Posterior cingulate gyrus (tissue), 11 donors: ENCODE measurements at places on chromosomes 1 and 21.
A peak's percentile ranks its signal among the peaks of the same experiment; 100 is the strongest.

DNA sequence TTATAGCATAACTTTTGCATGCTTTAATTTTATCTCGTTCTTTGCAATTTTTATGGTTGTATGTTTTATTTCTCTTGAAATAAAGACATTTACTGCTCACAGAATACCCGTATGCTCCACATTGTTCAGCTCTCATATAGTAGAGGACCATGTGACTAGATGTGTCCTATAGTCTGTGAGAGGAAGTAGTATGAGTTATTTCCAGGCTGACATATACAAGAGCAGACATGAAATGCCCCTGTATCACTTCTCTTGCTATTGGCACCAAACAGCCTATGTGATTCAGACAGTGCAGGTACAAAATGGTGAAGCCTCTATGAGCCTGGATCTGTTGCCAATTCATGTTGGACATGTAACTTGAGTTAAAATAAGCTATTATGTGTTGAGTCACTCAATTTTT is 5.8 kb upstream of the FCRL5 start:
- no peak for DNase-seq

GRCh38 chr1:43904660-43905551 is 28.7 kb upstream of the ARTN start:
- DNase-seq = no peak

DNA sequence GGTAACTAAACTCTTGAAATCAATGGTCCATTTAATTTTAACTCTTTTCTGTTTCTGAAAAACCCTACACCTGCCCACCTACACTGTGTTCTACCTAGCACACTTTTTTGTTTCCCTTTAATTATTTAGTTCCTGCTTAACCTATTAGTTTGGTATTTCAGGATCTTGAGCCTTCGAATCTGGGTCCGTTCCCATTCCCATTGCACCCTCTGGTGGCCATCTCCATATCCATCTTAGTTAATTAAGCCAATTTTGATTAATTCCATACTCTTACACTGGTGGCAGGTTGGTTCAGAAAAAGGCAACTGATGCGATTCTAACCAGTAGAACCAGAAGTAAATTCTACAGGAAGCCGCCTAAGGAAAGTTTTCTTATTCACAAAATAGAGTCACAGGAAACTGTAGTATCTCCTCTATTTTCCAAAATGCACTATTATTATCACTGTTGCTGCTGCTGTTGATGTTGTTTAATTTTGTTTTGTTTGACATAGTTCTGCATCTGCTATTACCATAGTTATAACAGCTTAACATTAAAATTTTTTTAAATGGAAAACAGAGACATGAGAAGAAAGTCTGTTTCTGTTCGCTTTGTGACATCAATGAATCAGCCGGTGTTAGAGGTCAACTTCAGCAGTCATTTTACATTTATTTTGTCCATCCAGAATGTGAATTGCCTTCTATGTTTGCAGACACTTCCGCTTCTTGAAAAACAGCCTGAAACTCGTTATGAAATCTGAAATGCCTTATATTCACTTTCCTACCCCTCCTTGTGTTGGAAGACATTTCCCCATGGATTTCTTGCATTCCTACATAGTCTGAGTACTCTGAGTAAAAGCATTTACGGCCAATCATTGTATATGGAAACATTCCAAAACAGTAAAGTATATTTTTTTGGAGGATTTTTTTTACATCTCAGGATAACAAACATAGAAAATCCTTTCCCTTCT is 115.5 kb upstream of the NCAM2 start:
- peak; percentile 16 for DNase-seq

GRCh38 chr21:23664193-23664694 is 1943.0 kb downstream of the MRPL39 start:
- no peak for DNase-seq

DNA sequence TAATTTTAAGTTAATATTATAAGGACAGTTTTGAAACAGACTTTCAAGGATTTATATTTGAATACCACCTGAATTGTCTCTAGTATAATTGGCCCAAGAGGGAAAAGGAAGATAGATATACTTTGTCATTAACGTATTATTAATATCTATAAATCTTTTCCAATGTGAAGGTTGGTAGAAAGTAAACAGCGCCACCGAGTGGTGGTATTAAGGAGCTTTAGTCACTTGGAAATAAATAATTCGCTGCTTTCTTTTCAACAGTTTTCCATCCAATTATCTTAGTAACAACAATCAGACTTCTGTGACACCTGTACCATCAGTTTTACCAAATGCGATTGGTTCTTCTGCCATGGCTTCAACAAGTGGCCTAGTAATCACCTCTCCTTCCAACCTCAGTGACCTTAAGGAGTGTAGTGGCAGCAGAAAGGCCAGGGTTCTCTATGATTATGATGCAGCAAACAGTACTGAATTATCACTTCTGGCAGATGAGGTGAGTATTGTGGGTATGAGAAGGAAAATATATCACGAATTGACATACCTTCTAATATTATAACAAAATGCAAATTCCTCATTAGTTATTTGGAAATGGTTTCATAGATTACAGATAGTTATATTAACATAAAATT is 37.7 kb downstream of the SH3GLB1 start:
- no peak for DNase-seq

DNA sequence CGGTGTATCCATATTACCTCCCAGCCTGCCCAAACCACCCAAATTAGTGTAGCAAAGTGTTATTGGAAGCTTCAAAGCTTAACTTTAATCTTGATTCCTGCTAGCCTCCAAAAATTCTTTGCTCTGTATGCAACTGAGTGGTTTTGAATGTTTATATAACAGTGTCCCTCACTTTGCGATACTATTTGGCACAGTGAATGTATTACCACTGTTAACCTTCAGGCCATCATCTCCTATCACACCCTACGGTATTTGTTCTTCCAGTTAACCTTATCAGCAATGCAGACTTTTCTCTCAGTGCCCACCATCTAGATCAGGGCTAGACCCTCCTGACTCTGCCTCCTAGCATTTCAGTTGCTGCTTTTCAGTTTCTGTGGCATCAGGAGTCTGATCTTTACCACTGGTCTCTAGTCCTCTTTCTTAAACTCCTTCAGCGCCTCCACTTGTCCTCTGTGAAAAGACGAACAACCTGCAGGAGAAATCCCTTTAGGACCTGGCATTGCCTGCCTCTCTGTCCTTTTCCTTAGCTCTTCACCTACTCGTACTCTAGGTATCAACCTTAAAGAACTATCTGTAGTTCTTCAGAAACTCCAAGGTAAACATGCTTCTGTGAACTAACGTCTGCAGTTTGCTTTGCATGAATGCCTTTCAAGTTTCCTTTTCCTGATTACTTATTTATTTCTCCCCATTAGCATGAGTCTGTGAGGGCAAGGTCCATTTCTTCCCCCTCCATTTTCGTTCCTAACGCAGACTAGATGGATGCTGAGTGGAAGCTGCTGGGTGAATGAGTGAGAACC is 71.7 kb downstream of the SNX7 start:
- no peak for DNase-seq

- no peak for DNase-seq
Observed at GRCh38 chr1:227543283-227544066, 19.9 kb upstream of the ZNF678 start.

DNA sequence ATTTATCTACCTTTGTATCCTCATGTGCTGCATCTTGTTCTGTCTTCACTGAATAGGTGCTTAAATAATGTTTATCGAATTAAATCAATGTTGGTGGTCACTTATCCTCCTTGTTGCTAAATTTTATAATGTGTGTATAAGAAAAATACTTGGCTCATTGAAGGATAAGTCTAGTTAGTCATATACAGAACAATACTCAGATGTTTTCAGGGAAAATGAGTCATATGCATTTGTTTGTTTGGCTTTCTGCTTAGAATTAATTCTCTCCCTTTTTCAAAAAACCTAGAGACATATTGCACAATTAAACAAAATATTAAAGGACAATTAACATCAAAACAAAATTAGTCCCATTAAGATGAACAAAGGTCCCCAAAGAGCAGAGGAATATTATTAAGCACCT is 89.0 kb downstream of the UBE2U start:
- no peak for DNase-seq

DNA sequence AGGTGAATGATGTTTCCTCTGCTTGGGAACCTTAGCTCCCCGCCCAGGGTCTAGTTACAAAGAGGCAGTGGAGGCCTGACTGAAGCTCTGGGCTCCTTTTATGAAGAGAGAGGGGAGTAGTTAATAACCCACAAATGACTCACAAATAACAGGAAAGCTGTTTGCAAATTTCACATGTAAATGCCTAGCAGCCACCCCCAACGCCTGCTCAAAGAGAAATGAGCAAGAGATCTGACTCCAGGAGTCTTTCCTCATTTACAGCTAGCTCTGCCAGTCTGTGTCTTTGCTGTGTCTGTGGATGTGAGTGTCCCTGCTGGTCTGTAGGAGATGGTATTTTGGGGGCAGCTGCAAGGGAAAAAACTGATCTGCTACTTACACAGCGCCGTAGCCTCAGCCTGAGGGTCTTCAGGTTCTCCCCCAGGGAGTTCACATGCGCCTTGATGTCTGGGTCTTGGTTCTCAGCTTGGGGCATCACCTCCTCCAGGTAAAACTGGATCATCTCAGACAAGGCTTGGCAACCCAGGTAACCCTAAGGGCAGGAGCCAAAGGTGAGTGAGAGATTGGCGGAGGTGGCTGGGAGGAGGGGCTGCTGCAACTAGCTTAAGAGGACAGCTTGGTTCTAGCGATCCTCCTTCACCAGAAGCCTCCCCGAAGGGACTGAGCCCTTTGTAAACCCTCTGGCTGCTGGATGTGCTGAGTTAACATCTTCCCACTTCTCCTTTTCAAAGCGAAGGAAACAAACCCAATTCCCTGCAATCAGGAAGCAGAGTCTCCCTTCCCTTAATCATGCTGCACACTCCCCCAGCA is at the start of gene IL19:
TSS of gene IL19 (plus strand) at position 243 of the 807 bp plus-strand sequence. CDS start 65,890 bp downstream, outside the sequence.
- DNase-seq = no peak

DNA sequence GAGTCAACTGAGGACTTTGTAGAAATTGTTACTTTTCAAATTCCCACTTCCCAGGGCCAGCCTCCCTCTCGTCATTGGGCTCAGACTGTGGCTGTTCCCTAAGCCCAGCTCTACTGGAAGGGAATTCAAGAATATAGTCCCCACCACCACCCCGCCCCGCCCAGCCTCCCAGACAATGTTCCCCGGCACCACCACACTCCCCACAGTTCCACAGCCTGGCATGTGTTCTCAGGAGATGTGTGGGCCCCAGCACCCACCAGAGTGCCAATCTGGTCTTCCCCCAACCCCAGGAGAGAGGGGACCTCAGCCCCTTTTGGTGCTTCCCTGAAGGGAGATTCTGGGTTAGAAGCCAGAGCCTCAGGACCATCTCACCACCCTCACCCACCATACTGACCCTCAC is 120.1 kb downstream of the SYT2 start:
- no peak for DNase-seq

- no peak for DNase-seq
Observed at GRCh38 chr21:38351961-38352521, 95.2 kb downstream of the KCNJ15 start.

- DNase-seq = no peak
Observed at GRCh38 chr1:237817277-237817676, 73.4 kb downstream of the ZP4 start.

- no peak for DNase-seq
Observed at GRCh38 chr1:6279066-6279465, 18.2 kb upstream of the GPR153 start.

GRCh38 chr1:246220495-246221065 is 286.5 kb downstream of the SMYD3 start:
- no peak for DNase-seq

- peak; percentile 64 for DNase-seq
Observed at GRCh38 chr1:25619101-25619890, 2.7 kb downstream of the MAN1C1 start.

DNA sequence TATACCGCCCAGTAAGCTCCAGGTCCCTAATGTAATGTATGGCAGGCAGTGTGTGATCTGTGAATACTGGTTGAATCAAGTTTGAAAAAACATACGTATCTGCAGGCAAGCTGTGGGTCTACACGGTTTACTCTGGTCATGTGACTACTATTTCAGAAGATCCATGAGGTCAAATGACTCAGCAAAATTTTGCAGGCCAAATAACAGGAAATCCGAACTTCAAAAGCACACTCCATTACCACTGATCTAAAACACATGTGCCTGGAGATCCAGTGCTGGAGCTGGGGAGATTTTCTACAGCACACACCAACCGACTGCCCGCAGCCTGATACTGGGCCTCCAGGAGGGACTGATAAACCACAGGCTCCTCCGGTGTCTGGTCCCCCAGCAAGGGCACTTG is 64.5 kb upstream of the SLC44A3 start:
- no peak for DNase-seq

DNA sequence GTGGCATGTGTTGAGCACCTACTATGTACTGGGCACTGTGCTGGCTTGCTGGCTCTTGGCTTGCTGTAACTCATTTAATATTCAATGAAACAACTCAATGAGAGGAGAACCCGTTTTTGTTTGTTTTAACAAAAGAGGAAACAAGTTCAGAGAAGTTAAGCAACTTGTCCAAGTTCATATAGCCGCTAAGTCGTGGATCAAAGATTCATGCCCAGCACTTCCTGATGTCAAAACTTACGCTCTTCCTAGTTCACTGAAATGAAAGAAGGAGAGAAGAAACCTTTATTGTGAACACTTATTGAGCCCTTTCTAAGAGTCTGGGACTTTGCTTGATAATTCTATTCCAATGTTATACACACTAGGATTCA is 475.9 kb downstream of the PTPRU start:
- DNase-seq = no peak

DNA sequence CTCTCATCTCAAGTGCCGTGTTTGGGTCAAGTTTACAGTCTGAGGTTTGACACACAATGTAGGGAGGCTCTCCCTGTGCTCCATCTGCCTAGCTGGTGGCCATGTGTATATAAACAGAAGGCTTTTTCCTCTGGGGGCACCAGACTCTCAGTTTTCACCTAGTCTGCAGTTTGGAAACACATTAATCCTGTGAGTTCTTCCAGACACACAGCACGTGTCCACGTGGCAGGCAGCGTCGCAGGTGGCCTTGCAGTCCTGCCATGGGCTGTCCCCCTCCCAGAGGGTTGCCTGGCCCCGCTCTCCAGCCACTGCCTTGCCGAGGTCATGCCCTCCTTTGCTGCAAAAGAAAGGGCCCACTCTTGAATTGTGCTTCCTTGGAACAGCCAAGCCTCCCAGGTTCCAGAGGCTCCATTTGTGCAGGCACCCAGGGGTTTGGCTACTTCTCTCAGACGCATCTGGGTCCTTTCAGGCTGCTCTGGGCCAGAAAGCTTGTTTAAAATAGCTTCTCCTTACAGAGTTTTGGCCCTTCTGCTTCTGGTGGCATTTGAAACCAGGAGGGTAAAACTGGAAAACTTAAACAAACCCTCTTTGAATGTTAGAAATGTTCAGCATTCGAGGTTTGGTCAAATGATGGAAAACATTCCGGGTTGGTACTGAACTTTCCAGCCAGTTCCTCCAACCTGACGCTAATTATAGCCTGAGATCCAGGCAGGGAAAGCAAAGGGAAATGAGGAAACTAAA is 4.4 kb upstream of the RUNX1 start:
- no peak for DNase-seq

- DNase-seq = no peak
Observed at GRCh38 chr1:23573574-23574182, 14.4 kb upstream of the ID3 start.
